ENCODE measurements at places on chromosomes 4 and X.

DNA sequence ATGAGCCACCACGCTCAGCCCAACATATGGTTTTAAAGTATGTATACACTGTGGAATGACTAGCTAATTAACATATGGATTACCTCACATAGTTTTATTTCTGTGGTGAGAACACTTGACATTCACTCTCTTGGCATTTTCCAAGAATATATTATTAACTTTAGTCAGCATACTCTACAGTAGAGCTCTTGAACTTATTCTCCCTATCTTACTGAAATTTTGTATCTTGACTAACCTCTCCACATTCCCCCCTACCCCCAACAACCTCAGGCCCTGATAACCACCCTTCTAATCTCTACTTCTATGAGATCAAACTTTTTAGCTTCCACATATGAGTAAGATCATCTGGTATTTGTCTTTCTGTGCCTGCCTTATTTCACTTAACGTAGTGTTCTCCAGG is 38.6 kb upstream of the AGA start:
- DNase-seq: no peak

DNA sequence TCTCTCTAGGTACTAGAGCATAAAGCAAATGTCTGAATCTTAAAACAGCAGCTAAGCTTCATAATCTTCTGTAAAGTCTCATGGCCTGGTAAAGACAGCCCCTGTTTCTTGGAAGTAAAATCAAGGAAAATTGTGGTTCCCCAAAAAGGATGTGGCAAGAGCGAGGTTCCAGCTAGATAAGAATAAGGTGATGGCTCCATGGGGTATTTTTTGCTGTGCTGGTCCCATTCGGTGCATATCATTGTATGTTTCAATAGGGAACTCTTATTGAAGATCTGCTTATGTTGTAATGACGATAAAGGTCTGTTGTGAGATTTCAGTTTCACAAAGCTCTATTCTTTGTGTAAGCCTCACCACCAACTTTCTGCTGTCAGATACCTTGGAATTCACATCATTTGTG is 316.9 kb upstream of the NOCT start:
- DNase-seq: no peak

DNA sequence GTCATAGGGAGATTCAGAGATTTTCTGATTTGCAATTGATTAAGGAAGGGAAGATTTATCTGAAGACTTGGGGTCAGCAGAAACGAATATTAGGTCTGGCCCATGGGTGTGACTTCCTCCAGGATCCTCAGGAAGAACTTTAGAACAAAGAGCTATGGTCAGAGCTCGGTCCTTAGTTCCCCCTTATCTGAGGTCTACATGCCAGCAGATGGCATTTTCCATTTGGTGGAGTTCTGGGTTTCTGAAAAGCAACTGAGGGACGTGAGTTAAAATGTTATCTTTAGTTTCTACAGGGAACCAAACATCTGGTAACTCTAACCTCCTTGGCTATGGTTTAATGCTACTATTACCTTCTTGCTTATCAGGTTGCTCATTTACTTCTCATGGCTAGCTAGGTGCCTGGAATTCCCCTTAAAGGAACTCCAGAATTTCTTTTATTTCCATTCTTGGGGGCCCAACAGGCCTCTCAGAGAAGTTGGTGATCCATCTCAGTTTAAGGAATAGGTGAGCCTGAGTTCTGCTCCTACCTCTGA is 40.7 kb downstream of the KLF3 start:
- no peak for DNase-seq

GRCh38 chr4:168480931-168481611 is 779 bp upstream of the DDX60L start:
- DNase-seq: peak; percentile 13

DNA sequence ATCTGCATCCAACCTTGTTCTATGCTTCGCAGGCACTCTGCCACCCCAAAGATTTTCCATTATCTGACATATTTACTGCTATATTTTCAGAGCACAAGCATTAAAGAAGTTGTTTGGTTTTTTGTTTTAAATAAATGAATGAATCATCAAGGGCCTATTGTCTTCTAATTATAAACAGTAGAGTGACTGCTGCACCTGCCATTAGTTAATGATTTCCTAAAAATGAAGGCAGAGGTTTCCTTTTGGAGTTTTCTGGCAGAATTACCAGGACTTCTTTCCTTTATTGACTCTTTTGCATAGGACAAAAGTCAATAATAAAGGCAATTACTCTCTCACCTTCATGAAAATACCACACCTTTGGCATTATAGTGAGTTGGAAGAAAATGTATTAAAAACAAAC is 238.1 kb downstream of the INPP4B start:
- DNase-seq: no peak

DNA sequence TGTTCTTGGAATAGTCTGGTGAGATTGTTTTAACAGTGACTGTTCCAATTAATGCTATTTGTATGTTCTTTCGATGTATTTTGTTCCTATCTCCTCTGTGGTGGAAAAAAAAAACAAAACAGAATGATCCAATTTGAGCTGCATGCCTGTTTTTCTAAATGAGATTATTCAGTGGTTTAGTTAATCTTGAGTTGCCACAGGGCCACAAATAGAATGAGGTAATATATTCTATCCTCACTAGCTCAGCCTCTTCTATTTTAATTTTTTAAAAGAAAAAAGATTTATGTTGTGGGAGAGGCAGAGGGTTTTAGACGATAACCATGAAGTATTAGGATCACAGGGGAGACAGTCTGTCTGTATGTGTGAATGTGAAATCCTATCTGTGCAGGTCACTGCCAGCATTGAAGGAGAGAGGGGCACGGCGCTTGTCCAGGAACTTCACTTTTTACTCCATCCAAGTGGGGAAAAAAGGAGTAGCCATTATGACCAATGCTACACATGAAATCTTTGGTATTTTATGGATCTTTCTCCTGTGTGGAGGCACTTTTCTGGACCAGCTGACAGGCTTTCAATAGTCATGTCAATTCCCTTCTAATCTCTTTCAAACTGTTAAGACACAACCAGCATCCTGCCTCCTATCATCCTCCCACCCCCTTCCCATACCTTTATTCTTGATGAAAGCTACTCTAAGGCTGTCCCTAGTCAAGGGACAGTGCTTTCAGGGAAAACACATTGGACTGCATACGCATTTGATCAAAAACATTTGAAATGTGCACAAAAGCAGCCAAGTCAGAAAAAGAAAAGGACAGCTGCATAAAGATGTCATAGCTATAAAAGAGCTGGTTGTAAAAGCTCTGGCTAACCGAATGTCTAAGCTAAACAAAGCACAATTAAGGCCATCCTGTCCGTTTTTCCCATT is 1063.8 kb upstream of the INTU start:
- DNase-seq: no peak

DNA sequence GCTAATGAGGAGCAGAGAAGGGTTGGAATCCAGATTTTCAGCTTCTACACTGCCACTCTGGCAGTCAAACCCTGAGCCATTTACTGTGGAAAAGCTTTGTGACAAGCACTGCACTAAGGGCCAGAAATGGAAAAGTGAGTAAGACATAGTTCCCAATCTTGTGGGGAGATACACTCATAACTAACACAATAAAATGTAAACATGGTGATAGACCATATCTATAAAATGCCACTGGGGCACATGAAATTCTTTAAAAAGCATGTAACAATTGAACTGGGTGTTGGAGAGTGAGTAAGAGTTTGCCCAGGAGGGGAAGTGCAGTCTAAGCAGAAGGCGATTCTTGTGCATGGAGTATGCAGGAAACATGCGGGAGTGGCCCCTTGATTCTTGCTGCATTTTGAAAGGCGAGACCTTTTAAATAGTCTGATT is 32.0 kb upstream of the ANXA5 start:
- DNase-seq: no peak

DNA sequence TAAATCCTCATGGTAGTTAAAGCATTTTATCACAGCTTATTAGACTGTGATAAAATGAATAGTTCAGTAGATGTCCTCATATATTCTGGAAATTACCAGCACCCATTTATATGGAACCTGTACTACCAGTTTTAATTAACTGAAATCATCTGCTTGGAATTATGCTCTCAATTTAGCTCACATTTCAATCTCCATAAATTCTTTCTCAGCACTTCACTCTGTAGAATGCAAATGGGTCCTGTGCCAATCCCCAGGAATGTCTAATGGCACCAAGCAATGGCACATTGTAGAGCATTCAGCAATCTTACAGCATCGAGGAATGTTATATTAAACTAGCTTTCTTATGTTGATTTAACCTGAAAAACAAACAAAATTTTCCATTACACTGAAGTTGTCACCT is 355.1 kb downstream of the PDHA2 start:
- no peak for DNase-seq

DNA sequence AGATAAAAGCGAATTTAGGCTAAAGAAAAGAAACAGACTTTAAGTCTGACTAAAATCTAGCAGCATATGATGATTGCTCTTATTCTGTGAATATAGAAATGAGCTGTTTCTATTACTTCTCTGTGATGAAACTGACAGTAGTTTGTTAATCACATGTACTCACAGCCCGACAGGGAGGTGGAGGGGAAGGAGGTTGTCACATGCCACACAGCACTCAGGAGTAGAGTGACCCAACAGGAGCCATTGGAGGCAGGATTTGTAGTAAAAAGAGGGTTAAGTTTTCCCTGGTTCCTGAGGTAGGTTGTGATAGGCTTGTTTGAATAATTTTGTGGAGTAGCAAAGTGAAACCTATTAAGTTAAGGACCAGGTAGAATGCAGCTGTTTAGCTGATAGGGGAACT is 495.9 kb downstream of the CENPC start:
- DNase-seq: no peak

GRCh38 chrX:154988719-154989118 is 33.8 kb downstream of the F8 start:
- no peak for DNase-seq

GRCh38 chr4:53234669-53235068 is 131.2 kb downstream of the SCFD2 start:
- DNase-seq: no peak

- DNase-seq: peak; percentile 16
These were observed 28.5 kb upstream of the FGF2 start for GRCh38 chr4:122798101-122798500.

- DNase-seq: no peak
These were observed 65.4 kb upstream of the TRPC3 start for GRCh38 chr4:122017296-122017695.

DNA sequence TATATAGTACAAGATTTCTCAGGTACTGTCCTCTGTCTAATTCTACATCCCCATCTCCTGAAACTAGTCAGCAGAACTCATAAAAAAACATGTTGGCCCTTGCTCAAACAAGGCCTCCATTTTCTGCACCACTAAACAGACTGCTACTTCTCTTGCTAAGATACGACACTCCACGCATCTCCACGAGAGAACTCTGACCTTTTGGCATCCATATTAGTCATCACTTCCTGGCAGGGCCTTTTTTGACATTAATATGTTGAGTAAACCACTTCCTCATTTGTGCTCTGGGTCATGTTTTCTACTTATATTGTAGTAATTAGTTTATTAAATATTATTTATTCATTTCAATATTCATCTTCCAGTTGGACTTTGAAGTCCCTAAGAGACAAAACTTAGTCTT is 65.6 kb downstream of the DCAF8L1 start:
- no peak for DNase-seq

DNA sequence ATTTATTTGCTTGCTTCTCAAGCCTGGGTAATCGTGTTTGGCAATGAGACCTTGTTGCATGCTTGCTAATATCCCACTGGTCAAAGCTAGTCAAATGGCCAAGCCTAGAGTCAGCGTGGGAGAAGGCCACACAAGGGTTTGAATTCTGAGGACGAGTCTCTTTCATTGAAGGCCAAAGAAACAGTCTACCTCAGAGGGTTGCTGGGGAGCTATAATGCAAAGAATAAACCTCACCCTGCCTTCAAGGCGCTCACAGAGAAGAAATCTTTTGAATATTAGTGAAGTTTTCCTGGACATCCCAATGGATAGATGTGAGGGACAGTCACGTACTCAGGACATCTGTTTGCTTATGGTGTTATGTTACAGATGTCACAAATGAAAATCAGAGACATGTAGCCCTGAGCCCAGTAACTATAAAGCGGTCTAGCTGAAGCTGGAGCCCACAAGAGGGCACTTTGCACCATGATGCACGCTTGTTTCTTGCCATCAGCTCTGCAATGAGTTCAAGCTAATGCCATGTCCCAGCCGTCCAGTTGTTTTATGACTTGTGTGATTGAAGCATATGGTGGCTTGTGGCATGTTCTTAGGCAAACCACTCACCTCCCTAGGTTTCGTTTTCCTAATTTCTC is 1.1 kb upstream of the TLR3 start:
- peak; percentile 58 for DNase-seq

GRCh38 chr4:78616046-78616498 is 64.5 kb downstream of the ANXA3 start:
- DNase-seq: no peak

- DNase-seq: no peak
These were observed 60.8 kb upstream of the ADRA2C start for GRCh38 chr4:3705236-3705987.

DNA sequence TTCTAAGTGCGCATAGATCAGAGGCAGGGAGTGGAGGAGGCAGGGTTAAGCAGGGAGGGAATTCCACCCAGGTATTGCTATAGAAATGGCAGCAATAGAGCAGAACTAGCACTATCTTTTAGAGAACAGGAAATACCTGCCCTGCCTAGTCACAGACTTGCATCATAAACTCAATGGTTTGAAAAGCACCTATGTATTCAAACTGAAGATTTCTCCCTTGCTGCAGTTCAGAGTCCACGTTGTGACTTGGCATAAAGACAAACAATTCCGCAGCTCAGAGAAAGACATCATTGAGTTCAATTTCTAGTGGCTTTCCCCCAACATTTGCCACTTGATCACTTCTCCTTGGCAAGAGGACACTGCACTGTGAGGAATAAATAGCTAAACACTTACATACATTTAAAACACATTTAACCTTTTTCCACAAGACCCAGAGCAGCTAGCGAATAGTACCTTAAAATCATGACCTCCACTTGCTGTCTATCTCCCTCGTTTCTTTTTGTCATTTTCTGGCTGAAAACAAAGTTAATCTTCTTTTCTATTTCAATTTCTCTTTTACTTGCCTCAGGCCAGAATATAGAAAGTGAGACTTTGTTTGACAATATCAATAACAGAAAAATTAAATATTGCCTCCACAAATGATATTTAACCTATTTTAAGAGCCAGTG is 42.4 kb downstream of the SLC7A11 start:
- DNase-seq: peak; percentile 67

GRCh38 chr4:153472122-153473037 is 6.2 kb downstream of the TMEM131L start:
- DNase-seq: no peak

DNA sequence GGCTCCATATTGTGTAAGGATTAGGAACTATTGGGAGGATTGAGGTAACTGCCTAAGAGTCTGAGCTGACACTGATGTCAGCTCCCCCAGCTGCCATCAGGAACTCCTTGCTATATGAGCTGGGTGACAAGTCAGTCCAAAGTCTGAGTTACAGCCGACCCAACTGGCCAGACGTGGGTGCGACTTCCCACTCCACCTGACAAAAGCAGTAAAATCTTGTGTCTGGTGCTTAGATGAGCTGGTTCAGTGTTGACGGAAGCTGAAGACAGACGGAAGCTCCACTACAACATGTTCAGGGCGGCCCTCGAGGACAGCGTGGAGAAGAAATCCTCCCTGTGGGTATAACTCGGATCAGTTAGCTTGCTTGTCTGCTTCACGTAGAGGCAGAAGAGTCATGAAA is 22.8 kb upstream of the NAT8L start:
- DNase-seq: no peak
